ENCODE measurements at places on chromosomes 5 and 9.

DNA sequence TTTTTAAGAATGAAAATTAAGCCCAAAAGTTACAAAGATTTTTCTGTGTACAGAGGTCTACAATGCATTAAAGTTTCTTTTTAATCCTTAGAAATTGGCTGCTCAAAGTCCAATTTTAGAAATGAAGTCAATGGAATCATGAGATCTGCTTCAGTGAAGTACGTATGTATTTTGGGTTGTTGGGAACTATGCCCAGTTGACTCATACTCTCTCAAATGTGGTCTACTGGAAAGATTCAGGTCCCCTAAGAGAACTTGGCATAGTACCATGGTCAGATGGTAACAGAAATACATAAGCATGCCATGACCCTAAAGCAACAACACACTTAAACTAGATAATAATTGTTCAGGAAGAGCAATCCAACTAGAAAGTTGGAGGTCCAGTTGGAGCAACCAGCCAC is 23.0 kb downstream of the FBLL1 start:
- no peak for DNase-seq

GRCh38 chr9:65435464-65435863 is 150.5 kb upstream of the FOXD4L5 start:
- no peak for DNase-seq

- no peak for DNase-seq
Measured at GRCh38 chr5:170597872-170598271, 94.1 kb downstream of the KCNIP1 start.

DNA sequence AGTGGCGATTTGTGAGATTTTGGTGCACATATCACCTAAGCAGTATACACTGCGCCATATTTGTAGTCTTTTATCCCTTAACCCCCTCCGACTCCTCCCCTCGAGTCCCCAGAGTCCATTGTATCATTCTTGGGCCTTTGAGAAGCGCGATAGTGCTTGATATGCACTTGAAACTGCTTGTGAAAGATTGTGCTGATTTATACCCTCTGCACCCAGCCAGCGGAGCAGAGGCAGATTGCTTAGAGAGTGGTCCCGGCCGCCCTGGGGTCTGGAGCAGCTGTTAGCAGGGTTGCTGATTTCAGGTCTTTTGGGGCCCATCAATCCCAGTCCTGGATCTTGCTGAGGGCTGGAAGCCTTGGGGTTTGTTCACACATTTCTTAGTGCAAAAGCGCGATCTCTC is 13.0 kb upstream of the FAM240B start:
- no peak for DNase-seq

DNA sequence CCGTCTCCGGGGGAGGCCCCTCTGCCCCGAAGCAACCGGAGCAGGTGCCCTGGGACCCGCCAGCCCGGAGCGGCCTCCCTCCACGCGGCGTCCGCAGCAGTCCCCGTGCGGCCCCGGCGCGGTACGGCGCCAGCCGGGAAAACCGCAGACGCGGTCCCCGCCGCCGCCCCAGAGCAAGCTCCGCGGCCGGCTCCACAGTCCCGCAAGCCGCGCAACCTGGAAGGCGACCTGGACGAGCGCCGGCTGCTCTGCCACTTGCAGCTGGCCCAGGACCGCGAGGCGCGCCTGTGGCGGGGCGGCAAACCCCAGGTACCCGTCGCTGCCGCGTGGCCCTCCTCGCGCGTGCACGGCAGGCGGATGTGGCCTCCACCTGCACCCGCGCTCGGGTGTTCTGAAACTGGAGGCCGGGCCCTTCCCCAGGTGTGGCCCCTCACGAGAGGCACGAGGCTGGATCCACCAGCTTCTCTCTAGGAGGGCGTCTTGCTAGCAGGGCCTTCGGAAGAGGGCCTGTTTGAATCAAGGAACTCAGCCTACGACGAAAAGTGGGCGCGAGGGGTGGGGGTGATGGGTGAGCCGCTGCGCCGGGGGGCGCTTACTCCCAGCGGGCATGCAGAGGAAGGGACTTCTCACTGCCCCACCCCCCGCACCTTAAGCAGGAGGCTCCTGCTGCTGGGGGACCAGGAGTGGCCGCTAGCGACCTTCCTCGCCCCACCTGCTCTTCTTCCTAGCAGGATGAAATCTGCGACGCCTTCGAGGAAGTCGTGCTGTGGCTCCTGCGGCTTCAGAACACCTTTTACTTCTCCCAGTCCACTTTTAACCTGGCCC is 602 bp downstream of the CCNI2 start:
- DNase-seq = peak; percentile 34

GRCh38 chr9:92407818-92408217 is 3.4 kb upstream of the OGN start:
- DNase-seq = no peak

- DNase-seq = no peak
Measured at GRCh38 chr9:137502008-137502911, 43.1 kb upstream of the NSMF start.
